ENCODE measurements at places on chromosomes 6 and 20.

DNA sequence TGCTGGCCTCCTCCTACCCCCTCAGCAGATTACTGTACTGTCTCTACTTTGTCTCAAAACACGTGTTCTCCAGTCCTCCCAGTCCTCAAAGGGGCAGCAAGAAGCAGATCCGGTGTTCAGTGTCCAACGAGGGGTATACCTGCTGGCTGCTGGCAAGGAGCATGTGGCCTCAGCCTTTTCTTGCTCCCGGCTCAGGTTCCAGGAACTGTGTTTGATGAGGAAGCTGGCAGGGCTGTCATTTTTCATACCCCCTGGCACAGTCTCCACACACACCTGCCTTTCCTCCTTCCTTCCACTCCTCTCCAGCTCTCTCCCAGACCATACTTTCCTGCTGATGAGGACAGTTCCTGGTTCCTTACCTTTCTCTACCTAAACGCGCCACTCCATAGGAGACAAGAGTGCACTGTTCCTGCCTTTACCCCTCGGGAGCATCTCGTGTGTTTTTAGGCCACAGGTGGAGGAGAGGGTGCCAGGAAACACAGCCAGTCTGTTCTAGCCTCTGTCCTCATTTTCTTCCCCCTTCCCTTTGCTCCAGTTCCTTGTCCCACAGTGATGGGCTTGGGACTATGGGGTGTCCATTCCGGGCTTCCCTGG is 77.2 kb downstream of the SSR1 start:
- no peak for DNase-seq

DNA sequence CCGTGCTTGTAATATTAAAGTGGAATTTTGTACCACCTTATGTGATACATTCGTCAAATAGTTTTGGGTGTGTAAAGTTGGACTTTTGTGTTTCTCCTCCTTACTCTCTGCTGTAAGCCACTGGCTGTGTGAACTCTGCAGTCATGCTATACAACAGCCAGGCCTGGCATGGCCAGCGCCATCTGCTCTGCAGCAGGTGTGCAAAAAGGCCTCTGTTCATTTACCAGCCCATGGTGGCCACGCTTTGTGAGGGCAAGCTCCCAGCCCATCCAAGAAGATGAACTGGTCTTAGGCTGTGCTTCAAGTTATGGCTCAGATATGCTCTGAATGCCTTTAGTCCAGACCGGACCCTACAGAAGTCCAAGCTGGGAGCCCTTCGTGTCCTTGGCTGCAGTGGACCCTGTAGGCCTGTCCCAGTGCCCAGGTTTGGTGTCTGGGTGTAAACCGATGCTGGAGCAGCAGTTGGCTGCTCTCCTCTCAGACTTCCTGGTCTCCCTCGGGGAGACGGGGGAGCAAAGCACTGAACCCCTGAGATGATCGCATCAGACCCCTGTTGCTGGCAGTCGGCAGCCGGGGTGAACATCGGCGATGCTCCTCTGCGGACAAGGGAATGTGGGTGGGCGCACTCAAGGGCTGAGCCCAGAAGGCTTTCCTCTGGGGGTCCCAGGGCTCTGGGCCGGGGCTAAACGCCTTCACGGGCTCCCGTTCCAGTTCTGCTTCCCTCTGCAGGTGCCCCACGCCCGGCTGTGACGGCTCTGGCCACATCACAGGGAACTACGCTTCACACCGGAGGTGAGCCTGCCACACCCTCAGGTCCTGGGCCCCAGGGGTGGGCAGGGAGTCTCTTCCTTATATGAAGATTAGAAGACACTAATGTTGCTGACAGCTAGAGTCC is 28.6 kb upstream of the PCMTD2 start:
- no peak for DNase-seq

GRCh38 chr6:45422503-45423110 is 44.9 kb upstream of the SUPT3H start:
- DNase-seq = peak; percentile 88

DNA sequence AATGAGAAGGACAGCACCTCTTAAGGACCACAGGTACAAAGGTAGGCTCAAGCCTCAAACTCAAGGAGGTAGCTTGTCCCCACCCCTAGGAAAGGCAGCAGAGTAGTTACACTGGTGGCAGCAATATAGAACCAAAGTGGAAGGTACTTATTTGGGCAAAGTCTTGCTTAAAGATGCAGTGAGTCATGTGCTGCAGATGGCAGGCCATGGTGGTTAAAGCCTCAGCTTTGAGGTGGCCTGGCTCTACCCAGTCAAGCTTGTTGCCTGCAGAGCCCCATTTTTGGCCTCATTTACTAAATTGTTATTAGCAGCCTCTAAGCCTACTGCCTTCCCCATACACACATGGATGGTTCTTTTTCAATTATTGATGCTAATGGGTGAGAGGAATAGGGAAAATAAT is 146.0 kb downstream of the ELOVL4 start:
- DNase-seq = no peak

- no peak for DNase-seq
Observed at GRCh38 chr6:110548110-110548847, 71.9 kb upstream of the SLC22A16 start.

DNA sequence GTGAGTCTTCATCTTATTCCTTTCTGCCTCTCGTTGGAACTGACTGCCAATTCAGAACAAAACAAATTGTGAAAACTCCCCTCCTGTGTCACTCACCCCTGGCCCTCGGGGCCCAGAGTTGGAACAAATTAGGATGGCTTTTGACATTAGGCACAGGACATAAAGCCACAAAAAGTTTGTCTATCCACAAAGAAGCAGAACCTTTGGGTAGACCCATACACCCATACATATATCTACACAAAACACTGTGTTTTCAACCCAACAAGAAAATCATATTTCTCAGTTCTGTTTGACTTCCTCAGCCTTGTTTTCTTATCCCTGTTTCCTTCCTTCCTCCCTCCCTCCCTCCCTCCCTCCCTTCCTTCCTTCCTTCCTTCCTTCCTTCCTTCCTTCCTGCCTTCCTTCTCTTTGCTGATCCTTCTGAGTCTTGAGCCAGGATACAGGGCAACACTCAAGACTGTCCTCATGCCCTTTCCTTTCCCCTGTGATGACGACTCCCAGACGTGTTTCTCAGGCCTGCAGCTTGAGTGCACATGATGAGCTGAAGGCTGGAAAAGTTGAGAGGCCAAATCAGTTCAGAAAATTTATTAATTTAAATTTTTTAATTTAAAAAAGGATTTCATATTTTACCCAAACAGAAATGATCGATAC is 41.7 kb upstream of the NKX2-2 start:
- DNase-seq = peak; percentile 66

GRCh38 chr20:48582673-48582985 is 245.2 kb downstream of the PREX1 start:
- DNase-seq = peak; percentile 58

GRCh38 chr20:59242714-59243626 is 57.4 kb upstream of the EDN3 start:
- DNase-seq = no peak

GRCh38 chr6:151493804-151494234 is at the start of gene CCDC170:
Gene CCDC170 (plus strand): TSS chr6:151494017. CDS start chr6:151494129, 112 bp downstream.
- peak; percentile 90 for DNase-seq

GRCh38 chr6:85887461-85887860 is 244.8 kb upstream of the SYNCRIP start:
- DNase-seq = no peak

DNA sequence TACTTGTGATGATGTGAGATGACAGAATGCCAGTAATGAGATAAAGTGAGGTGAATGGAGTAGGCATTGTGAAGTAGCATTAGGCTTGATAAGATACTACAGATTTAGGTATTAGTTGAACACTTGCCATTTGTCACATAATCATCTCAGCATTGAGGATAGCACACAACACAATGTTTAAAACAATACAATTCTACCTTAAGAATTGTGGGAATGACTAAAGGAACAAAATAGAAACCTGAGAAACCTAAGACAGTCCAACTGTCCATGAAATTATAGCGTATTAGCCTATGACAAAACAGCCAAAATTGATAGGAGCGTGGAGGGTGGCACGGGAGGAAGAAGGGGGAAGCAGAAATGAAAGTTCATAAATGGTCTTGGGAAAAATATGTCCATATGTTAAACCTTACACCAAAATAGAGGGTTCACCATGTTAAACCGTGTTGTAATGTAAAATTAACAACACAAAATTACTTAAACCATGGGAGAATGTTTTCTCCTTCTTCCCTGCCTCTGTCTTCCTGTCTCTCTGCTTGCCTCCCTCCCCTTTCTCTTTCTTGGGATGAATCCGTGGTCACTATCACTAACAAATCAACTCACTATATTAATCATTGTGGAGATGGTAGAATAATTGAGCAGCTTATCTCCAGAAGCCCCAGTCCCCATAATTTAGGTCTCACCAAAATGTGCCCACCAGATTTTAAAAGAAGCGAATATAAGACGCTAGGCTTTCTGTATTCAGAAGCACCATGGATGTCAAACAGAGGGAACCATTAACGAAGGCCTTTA is 33.0 kb upstream of the HFE start:
- peak; percentile 44 for DNase-seq

DNA sequence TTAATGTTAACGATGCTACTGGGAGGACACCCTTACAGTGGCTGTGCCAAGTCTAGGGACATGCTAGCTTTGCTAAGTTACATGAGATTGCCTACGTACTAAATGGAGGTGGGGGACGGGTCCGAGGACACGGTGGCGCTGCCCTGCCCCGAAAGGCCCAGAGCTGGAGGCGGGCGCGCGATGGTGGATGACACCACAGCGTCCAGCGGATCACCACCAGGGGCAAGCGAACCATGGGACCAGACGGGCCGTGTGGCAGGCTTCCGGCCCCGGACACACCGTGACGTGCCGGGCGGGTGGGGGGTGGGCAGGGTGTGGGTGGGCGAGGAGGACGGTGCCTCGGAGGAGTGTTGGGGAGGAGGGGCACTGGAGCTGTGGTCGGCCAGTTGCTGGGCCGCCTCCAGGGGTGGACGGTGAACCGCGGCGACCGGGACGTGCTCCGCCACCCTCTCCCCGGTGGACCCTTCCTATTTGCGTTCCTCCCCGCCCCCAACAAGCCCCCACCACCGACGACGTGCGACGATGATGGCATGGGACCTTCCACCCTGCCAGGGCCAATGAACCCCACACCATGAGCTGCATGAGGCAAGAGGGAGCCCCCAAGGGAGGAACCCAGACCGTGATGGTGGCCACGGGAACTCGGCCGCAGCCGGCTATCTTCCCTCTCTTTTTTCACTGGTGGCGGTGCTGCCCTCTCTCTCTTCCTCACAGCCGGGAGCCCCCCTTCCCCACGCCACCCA is 773.3 kb upstream of the DEFB115 start:
- DNase-seq = peak; percentile 29

DNA sequence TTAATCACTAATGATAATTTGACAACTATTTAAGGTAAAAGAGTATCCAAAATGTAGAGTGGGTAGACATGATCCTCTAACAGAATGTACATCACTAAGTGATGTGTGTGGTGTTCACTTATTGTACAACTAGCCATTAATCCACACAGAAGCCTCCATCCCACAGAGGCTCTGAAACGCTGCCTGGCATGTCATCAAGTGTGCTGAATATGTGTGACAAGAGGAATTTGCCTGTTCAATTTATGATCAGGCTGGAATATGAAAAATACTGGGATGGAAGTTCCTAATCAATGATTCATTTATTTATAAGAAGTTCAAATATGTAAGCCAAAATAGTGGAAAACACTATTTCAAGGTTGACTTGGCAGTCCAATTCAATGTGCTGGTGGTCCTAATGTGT is 72.4 kb downstream of the BACH2 start:
- DNase-seq = no peak

DNA sequence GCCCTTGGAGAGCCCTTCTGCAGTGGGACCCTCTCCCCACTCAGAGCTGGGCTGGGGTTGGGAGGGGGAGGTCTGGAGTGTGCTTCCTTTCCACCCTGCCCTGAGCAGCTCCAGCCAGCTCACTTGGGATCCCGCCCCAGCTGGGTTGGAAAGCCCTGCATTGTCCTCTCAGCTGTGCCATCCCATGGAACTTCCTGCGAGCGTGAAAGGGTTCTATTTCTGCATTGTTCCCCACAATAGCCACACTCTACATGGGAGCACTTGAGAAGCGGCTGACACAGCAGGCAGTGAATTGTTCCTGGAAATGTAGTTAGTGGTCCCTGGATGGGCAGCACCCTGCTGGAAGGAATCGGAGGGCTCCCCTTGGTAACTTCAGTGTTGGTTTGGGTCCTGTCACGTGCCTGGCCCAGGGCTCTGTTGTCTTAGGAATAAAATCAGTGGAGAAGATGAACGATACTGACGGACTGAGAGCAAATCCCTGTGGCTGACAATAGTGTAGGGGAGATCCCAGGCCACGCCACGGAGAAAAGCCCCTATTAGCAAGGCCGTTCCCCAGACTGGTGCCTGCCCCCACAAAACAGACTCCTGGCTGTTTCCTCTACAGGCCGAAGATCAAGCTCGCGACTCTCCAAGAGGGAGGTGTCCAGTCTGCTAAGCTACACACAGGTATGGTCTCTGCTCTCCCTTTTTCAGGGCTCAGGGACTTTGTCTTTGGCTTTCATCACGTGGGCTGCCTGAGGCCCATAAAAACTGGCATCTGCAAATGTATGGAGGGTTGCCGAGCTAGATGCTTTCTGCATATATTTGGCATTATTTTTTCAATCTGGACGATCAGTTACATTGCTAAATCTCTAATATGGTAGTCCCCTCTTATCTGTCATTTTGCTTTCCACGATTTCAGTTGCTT is 18.8 kb downstream of the DNMT3B start:
- DNase-seq = no peak

GRCh38 chr6:36791521-36792135 is 47.6 kb downstream of the CPNE5 start:
- no peak for DNase-seq

DNA sequence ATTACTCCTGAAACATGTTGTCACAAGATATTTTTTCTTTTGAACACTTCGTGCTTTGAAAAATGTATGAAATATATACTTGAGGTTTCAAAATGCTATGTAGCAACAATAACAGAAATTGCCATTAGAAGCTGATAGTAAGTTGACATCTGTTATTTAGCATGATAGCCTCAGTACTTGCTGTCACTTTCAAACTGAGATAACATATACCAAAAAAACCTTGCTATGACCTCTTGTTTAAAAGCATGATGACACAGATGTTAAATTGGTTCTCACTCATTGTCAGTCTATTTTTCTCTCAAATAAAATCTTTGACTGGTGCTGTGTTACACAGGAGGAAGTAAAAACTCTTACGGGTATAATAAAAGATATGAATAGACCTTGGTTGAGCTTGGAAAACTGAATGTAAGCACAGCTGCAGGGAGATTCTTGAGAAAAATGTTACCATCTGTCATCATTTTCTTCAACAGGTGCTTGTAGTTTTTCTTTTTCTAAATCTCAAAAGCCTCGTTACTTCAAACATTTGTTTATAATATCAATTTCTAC is 18.6 kb downstream of the MOXD1 start:
- no peak for DNase-seq
